LNCaP clone FGC (cell line): ENCODE measurements at places on chromosomes 2 and 18.
A peak's percentile ranks its signal among the peaks of the same experiment; 100 is the strongest.

DNA sequence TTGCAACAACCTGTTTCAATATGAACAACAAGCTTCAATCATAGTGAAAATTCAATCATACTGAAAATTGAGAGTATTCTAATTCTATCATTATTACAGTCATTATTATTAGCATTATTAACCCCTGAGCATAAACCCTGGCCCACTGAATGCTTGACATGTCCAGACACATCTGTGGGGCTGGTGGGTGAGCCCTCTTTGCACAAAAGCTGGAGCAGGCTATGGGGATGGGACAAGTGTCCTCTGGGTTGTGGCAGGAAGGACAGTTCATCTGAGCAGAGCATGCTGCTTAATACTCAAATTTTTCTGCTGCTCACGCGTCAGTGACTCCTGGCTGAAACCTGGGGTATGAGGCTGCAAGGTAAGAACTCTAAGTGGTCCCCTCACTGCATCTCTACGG is 451.1 kb upstream of the POU3F3 start:
- no peak for DNase-seq

DNA sequence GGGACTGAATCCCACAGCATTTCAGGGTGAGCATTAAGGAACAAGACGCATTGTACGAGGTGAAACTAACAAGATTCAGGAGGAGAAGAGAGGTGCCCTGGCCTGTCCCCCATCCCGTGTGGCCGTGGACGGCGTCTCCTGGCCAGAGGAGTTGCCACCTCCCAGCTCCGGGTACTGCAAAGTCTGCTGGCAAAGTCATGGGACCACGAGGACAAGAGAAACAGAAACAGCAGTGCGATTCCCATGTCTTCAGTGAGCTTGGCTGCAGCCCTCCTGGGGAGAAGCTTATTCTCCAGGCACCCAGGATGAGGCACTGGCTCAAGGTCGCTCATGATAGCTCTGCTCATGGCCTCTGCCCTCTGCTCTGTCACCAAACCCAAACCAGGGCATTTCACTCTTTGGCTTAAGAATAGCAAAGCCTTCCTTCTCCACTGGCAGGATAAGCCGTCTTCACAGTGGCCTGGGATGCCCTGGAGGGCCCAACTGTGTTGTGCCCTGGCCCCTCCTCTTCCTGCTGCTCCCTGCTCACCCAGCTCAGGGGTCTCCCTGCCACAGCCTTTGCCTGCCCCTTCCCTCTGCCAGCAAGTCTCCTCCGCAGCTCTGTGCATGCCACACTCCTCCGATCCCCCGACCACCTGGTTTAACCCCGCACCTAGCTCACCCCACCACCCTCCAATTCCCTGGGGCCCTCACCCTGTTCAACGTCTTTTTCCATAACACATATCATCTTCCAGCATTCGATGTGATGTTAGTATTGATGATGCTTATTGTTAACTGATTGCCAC is 144.8 kb downstream of the PXDN start:
- no peak for DNase-seq

DNA sequence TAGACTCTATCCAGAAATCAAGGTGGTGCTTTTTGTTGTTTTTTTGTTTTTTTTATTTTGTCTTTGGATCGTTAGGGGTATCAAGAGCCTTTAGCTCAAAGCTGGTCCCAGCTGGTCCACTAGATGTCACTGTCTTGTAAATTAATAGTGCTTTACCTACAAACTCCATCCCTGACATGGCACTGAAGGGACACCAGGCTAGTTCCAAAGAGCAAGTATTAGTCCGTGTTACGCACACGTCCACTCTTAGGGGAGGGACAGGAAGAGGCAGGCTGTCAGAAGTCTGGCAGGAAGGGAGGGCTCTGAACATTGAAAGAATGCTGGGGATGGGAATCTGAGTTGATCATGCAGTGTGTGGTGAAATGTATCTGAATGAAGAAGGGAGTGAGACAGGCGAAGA is 85.9 kb upstream of the CCBE1 start:
- peak; percentile 40 for DNase-seq

DNA sequence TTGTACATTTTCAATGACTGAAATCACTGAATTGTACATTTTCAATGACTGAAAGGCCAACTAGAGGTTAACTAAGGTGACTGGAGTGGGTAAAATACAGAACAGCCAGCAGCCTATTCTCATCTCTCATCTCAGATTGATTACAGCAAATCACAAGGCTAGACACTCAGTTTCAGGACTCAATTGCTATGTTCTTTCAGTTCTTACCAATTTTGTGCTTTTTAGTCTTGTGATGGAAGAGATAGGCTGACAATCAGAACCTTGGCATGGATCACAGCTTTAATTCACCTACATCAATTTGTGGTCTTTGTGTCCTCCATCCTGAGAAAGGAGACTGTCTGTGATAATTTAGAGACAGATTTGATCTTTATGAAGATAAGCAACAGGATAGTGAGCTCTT is 124.7 kb downstream of the GULP1 start:
- DNase-seq, result no peak

DNA sequence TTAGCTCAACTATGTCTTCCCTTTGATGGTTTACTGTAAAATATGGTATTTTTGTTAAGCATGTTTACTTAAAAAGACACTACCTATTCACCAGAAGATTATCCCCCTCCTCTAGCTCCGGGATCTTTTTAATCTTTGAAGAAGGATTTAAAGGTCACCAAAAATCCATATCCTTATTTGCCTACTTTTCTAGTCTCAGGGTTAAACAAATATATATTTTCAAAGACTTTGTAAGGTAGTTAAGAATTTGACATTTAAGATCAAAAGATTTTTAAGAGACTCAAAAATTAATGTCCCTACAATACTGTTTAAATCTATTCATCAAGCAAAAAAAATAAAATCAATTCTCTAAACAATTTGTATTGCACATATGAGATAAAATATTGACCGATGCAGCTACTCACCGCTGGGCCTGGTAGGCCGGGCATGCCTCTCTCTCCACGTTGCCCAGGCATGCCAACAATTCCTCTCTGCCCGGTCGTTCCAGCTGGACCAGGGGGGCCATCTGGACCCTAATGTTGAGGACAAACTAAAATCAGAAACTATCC is 76.1 kb downstream of the COL3A1 start:
- no peak for DNase-seq

DNA sequence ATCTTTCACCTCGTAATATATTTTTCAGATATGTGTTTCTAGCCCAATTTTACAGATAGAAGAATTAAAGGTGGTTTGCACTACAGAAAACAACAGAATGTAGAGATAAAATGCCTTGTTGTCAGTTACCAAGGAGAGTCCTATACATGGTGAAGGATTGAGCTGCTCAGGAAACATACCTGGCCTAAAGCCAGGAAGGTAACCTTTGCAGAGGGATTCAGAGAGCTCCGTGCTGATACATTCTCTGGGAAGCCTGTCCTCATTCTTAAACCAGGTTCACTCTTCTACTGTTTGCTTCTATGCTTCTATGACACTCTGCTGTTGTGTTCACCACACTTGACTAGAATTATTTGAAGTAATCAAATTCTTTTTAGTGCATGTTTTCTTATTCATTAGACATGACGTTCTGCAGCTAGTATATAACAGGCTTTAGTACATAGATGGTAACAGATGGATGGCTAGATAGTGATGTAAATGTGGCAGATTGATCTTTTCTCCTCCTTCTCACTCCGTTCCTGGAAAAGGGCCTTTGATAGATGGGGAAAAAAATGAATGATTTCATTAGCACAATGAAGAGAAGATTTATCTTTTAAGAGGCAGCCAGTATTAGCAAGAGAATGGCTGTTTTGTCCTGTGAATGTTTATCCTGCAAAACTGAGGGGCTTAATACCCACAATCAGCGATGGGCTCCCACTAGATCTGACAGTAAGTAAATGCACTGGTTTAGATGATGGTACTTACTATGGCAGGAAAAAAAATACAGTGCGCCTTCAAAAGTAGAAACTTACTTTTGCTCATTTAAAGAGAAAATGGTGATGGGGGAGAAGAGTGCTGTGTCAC is 589.6 kb upstream of the FAM98A start:
- no peak for DNase-seq

DNA sequence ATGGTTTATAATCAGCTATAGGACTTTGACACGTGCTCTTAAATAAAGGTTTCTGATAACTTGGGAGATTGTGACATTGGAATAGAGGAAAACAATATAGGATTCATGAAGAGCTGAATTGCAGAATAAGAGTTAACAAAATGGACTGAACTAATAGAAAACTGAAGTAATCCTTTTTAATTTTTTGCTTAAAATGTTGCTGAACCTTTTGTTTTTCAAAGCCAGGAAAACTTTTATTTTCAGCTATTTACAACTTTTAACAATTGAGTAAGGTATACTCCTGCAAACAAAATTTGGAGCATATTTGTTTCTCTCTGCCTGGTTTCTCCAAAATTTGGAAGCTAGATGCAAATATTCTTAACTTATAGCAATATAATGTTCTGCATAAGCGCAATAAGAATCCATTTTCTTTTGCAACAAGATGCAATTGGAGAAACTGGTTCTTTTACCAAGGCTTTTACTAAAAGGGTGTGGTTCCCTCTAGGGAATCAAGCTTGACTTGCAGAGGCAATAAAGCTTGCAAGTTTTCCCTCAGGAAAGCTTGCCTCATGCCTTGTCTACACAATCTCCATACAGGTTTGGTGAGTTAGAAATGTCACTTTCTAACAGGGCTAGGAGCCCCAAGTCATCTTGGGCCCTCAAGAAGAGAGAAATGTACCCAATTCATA is 10.3 kb upstream of the PDK1 start:
- DNase-seq, result no peak

DNA sequence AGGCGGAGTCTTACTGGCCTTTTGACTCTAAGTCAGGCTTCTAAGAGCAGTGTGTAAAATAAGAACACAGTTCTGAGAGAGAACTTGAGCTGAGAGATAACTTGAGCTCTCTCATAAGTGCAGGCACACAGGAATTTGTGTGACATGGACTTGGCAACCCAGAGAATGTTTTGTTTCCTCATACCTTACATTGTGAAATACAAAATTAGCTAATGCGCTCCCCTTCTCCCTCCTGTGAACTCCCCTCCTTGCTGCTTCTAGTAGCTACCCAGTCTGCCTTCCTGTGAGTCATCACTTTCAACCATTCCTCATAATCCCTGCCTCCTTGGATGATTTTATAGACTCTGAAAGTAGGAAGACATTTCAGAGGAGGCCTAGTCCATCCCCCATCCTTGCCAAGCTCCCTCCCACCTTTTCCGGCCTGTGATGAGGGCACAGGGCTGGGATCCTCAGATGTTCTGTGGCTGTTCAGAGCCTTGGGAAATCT is 22.6 kb downstream of the FER1L5 start:
- no peak for DNase-seq

- DNase-seq, result no peak
These were observed 18.7 kb downstream of the CFAP53 start for GRCh38 chr18:50247561-50247960.

DNA sequence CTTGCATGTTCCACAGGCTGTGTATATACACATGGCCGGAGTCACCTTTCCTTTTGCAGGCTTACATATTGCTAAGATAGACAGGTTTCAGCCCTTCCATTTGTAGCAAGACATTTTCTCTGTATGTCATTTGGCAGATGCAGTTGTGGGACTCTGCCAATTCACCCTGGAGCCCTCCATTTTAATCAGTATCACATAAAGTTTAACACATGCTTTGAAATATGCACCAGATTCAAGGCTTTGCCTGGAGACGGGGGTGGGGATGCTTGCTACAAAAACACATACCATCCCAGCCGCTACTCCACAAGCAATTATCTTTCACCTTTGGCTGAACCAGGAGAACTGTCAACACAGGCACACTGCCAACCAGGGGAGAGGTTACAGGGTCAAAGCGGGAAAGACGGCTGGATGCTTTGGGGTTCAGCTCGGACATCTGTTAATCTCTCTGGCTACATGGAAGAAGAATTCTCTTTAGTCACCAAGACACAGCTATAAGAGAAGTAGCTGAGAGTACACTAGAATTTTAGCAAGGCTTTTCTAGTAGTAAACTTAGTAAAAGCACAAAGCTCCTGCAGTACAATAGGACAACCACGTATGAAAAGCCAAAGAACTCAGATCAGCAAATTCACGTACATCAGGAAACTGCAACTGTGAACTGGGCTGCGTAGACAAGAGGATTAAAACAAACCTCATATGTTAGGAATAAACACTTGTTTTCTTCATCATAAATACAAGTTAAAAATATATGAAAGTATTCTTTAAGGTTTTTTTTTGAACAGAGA is 130.9 kb downstream of the EXOC6B start:
- no peak for DNase-seq

DNA sequence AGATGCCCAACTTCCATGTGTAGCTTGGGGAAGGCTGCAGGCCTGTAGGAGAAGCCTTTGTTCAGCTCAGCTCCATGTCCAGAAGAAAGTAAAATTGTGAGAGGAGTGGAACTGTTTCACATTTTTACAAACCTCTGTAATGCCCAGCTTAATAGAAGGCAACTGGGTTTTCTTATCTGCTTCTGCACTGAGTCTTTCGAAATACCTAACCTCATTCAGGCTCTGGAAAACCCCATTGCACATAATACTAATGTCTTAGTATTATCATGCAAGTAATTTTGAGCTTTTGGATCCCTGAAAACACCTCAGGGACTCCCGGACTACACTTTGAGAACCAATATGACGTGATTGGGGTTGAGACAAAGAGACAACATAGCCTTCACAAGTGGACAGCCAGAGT is 5.8 kb downstream of the SMIM21 start:
- DNase-seq, result no peak

DNA sequence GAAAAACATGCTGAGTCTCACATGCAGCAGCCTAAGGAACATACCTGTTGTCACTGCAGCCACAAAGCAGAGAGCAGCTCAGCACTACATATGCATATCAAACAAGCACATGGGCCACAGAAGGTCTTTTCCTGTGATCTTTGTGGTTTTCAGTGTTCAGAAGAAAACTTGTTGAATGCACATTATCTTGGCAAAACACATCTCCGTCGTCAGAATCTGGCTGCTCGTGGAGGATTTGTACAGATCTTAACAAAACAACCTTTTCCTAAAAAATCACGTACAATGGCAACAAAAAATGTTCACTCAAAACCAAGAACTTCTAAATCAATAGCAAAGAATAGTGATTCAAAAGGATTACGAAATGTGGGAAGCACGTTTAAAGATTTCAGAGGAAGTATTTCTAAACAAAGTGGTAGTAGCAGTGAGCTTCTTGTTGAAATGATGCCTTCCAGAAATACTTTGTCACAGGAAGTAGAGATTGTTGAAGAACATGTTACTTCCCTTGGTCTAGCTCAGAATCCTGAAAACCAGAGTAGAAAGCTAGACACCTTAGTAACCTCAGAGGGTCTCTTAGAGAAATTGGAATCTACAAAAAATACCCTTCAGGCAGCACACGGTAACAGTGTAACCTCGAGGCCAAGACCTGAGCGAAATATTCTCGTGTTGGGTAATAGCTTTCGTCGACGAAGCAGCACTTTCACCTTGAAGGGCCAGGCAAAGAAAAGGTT is 34.1 kb downstream of the ZNF407 start:
- no peak for DNase-seq

DNA sequence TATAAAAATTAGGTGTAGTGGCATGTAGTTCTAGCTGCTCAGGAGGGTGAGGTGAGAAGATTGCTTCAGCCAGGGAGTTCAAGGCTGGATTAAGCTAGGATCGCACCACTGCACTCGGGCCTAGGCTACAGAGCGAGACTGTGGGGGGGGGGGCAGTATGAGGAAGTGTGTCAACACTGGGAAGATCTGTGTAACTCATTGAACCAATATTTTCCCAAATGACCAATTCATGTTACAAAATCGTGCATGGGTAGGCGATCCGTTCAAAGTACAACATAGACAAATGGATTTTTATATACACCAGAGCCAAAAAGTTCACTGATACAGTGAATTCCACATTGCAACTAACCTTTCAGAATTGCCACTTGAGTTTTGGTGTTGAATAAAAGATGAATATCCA is 8.1 kb downstream of the SMAD4 start:
- DNase-seq, result no peak
